ENCODE measurements at places on chromosomes 4 and X.

DNA sequence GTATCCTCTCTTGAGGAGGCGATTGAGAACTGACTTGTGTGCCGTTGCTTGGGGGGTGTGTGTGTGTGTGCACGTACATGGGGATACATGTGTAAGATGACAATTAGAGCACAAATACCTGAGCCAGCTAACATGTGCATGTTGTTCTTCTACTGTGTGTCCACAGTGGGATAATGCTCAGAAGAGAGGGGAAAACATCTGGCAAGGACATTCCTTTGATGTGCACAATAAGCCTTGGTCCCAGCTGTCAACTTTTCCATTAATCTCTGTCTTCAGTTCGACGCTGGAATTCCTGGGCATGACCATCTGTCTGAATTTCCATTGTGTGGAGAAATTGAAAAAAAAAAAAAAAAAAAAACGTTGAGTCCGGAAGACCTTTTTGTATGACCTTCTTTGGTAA is 592.0 kb upstream of the GALNTL6 start:
- no peak for DNase-seq

DNA sequence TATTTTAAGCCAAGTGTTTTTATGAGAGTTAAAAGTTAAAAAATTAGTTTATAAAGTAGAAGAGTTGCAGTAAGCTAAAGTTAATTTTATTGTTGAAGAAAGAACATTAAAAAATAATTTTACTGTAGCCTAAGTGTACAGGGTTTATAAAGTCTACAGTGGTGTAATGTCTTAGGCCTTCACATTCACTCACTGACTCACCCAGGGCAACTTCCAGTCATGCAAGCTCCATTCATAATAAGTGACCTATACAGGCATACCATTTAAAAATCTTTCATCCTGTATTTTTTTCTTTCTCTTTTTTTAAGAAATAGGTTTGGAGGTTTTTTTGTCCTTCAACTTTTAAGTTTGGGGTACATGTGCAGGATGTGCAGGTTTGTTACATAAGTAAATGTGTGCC is 87.9 kb upstream of the NR3C2 start:
- DNase-seq: no peak

GRCh38 chrX:9746148-9746888 is 19.3 kb downstream of the GPR143 start:
- DNase-seq: no peak

- no peak for DNase-seq
Measured at GRCh38 chrX:74250574-74250973, 53.4 kb upstream of the ZCCHC13 start.

DNA sequence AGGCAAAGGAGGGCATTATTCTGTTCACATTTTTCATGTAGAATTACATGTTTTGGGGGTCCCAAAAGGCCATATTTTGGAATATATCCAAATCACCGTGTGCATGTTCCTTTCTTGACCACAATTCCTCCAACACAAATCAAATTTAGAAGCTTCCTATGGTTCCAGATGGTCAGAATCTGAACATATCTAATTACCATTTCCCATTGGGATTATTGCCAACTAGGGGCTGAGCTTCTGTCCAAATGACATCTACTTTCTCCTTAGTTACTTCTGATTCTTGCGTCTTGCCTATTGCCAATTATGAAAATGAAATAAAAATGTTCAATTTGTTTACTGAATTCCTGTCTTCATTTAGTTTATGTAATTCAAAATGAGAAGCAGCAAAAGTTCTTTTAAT is 163.7 kb downstream of the CPE start:
- DNase-seq: no peak

GRCh38 chr4:82069883-82070638 is 303.7 kb downstream of the HNRNPD start:
- DNase-seq: no peak

GRCh38 chr4:181951265-181951664 is 291.9 kb upstream of the TENM3 start:
- no peak for DNase-seq

Data from activated CD4-positive, alpha-beta T cell treated with anti-CD3 and anti-CD28 coated beads for 4 hours (primary cell).